ENCODE measurements at places on chromosomes 12 and 14.

DNA sequence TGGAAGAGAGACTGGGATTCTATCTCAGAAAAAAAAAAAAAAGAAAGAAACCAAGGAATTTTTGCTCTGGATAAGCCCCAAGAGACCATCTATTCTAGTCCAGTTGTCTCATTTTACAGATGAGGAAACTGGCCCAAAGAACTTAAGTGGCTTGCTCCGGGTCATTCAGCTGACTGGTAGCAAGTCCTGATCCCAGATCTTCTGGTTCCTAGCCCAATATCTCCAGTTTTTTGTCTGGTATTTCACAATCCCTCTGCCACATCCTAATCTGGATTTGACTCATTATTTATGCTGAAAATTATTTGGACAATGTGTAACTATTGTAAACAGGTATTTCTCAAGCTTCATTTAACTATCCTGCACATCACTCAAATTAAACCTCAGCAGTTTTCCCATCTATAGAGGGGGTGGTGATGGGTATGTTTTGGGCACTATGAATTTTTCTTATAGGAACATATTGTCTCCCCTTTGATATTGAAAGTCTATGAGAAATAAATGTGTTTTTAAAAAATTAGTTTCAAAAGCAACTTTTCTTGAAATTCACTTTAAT lies 43.4 kb downstream of the PPP2R5E start:
- DNase-seq, result no peak

GRCh38 chr12:18849080-18849479 lies 111.2 kb downstream of the CAPZA3 start:
- no peak for DNase-seq

GRCh38 chr12:12665194-12665593 lies 30.8 kb downstream of the GPR19 start:
- DNase-seq, result no peak

GRCh38 chr12:102461501-102461900 lies 18.9 kb downstream of the IGF1 start:
- no peak for DNase-seq

Data from activated CD4-positive, alpha-beta T cell treated with anti-CD3 and anti-CD28 coated beads, Interleukin-2, amount 50 U/mL, for 4 hours (primary cell).